HT1080 (cell line): ENCODE measurements at places on chromosomes 12 and 14.

DNA sequence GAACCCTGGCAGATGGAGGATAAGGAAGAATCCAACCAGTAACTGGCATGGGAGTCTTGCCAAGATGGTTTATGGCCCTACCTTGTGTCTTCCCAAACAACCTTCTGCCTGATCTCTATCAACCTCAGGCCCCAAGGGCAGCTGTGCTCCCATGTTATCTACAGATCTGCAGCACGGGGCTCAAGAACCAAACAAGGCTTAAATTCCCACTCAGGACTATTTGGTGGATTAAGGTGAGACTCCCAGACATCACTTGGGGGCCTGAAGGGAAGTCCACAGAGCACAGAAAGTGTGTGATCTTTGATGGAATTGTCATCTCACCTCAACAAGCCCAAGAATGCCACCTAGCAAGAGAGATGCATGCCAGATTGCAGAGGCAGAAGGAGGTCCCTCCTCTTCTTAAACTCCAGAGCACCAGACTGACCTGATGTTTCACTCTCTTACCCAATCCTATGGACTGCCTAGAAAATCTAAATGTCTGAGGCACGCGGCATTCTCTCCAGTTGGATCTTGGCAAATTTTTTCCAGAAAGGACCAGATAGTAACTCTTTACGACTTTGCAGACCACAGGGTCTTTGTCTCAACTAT, 759.5 kb upstream of the TBX3 start:
- DNase-seq = no peak

- DNase-seq = peak; percentile 81
These were observed 1.2 kb upstream of the TNFAIP2 start for GRCh38 chr14:103121846-103122584.

GRCh38 chr14:23723911-23724310, 87.7 kb downstream of the DHRS2 start:
- no peak for DNase-seq

DNA sequence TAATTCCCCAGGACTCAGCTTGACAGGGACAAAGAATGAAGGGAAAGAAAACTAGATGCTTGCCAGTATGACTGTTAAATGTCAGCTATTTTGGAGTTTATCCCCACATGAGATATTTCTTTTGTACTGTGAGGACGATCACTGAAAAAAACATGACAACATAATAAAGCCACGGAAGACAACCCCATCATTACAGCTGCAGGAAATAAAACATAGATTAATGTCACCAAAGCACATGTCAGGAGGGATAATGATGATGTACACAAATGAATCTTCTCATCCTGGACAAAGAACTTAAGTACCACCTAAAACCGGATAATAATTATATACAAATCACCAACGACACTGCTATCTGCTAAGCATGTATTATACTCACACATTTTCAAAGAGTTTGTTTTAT, 84.6 kb upstream of the GRIP1 start:
- DNase-seq = no peak

DNA sequence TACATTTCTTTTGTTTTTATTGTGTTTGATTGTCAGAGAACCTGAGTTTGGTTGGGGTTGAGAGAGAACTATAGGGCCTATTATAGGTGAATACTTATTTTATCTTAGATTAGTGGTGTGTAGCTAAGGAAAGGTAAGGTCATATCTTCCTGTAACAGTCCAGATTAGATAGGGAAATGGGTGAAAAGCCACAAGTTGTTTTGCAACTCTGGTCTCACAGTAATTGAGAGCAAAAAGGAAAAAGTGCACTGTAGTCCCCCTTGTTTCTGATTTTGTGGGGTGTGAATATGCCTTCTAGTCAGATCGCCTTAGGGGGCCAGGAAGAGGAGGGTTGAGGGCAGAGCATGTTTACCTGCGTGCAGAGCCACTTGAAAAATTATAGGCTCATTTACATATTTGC, 8.9 kb downstream of the MSRB3 start:
- DNase-seq = no peak

GRCh38 chr12:57276935-57277563, 26.1 kb upstream of the STAC3 start:
- DNase-seq = peak; percentile 32

GRCh38 chr14:20587489-20588154, at the start of gene RNASE11:
RNASE11 (minus strand) TSS chr14:20588001.
- no peak for DNase-seq

DNA sequence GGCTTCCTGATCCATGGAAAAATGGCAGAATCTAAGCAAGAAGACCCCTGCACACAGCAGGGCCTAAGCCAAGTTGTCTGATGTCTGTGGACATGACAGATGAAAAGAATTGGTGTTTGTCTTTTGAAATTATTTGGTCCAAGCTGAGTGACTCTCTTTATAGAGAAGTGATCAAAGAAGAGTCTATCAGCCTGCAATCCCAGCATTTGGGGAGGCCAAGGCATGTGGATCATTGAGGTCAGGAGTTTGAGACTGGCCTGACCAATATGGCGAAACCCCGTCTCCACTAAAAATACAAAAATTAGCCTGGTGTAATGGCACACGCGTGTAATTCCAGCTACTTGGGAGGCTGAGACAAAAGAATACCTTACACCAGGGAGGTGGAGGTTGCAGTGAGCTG, 64.8 kb upstream of the TUNAR start:
- DNase-seq = no peak
